CD4-positive, alpha-beta T cell treated with Interleukin-21 for 1 hour (primary cell): ENCODE measurements at places on chromosomes 5 and 9.

DNA sequence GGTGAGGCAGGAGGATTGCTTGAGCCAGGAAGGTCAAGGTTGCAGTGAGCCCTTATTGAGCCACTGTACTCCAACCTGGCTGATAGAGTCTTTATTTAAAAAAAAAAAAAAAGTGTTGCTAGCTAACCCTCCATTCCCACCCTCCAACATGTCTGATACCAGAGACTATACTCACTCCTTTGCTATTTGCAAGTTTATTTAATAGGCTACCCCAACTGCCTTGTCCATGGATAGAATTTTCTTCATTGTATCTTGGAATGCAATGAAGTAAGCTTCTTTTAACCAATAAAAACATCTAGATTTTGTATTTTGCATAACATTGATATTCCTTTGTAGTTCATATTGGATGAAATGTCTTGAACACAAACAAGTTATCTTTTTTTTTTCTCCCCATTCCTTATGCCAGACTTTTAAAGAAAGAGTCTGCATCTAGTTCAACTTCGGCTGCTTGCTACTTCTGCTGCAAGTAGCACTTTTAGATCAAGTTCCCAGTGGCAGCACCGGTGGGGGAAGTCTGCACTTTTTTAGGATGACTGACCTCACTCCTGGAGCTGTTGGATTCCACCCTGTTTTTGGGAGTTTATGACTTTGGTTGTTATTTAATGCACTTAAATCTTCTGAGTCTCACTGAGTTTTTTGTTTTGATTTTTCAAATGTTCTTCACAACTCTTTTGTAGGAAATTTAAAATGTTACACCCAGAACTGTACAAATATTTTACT, 112.5 kb downstream of the UHRF2 start:
- no peak for DNase-seq

DNA sequence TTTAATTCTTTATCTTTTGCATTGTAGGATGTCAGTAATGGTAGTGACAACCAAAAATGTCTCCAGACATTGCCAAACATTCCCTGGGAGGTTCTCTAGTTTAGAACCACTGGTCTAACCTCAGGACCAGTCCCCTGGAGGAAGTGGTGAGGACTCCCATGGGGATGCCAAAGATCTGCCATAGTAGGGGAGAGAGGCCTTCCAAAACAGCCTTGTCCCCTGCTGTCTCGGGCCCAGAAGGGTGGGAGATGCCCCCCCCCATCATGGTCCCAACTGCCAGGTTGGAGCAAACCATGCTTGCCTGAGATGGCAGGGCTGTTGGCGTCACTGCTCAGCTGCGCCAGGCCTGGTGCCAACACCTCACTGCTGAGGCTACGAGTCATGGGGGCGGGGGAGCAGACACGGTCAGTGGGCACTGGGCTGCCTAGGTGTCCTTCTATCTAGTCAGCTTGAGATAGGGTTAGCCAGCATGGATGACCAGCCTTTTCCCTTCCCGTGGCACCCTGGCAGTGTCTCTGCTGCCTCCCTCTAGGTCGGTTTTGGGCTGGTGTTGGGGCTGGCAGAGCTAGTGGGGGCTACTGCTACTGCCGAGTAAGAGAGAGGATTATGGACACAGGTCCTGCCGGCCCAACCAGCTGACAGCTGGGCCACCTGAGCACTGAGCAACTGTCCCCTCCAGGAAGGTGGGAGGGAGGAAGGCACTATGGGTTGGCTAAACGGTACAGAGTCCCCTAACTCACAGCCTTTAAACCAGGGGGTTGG, 8.3 kb upstream of the CXXC5 start:
- no peak for DNase-seq

DNA sequence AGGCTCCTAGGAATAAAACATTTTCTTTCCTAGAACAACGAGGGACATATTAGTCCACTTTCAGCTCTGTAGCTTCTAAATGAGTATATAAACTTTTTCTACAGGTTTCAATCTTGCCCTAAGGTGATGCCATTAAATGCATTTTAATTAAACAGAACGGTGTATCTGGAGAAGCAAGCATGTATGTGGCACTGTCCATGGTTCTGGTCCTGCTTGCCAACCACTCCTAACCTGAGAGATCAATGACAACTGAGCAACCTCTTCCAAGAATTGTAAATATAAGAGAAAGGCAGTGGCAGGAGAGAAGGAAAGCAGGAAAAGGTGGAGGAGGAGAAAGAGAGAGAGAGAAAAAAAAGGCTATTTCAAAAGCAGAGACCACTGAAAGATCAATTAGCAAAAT, 95.6 kb upstream of the SPOCK1 start:
- no peak for DNase-seq

GRCh38 chr5:148963664-148964063, 99.2 kb downstream of the SH3TC2 start:
- DNase-seq: peak; percentile 5

DNA sequence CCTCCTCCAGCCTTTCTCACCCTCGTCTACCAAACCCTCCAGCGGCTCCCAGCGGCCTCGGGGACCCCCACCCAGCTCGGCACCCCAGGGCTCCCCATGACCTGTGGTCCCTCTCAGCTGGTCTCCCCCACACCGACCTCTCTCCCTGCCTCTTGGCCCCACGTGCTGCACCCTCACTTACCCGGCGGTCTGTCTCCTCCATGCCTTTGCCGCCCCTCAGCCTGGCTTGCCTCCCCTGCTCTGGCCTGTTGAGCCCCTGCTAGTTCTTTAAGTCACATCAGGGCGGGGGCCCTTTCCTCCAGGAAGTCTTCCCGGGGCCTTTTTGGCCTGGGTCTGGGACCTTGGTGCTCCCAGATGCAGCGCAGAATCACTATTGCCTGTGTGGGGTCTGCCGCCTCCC, 81.5 kb downstream of the LMX1B start:
- no peak for DNase-seq

GRCh38 chr9:5630081-5630507, 1.2 kb downstream of the RIC1 start:
- DNase-seq: peak; percentile 23

DNA sequence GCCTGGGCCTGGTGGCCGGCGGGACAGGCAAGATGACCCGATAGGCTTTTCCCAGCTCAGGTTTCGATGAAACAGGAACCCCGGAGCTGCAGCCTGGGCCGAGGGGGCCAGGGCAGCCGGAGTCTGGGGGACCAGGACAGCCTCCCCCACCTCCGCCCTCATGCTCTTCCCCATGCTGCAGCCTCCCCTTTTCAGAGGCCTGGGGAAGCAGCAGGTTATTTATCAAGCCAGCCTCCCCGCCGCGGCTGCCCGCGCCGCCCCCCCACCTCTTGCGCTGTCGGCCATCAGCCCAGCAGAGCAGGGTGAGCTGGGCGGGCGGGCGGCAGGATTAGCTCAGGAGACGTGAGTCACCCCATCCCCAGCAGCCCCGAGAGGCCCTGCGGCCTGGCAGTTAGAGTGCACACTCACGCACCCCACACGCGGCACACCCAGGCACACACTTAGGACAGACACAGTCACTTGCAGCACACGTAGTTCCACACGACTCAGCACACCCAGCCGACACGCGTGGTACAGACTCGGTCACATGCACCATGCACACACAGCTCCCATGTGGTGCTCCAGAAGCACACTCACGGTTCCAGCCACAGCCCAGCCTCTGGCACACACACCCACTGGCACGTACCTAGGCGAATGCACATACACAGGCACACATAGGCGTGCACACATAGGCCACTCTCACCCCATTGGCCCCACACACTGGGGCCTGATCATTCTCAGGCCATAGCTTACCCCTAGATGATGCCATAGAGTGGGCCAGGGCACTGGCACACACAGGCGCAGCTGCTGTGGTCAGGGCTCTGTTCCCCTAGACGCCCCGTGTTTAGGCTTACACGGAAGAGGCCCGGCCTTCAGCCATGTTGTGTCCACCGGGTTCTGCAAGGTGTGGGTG, 13.0 kb downstream of the CXXC5 start:
- DNase-seq: no peak

- DNase-seq: no peak
These were observed 82.2 kb upstream of the C9orf72 start for GRCh38 chr9:27655441-27655840.

- DNase-seq: peak; percentile 60
These were observed 8.7 kb upstream of the RANBP6 start for GRCh38 chr9:6024035-6024554.

DNA sequence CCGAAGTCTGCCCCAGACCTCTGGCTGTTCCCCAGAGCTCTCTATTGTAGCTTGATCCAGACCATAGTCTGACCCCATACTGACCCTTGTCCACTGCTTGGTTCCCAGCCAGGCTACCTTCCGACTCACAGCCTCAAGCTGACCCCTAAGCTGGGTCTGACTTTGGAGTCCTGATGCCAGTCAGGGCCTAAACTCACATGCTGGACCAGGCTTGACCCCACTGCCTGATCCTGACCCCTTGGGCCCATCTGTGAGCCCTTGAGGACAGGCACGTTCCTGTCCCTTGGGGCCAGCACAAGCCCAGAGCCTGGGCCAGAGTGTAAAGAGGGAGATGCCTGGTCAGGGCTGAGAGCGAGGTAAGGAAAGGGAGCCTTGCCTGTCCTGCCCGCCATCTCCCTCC, 32.7 kb upstream of the ENHO start:
- DNase-seq: no peak

DNA sequence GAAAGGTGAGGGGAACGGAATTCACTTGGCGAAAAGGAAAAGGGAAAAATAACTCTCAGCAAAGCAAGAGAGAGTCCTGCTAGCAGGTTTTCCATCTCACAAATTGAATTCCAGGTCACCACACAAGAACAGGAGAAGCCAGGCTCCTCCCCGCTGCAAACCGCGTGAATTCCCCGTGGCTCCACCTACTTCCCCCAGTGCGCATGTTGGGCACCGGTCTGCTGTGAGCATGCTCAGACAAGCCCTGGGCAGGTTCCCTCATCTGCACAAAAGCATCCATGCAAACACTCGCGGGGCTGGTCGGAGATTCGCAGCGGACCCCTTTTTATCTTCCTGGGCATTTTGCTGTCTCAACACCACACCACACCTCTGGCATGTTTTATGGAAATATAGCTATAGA, 58.5 kb upstream of the S1PR3 start:
- no peak for DNase-seq

GRCh38 chr5:127280491-127281220, 9.9 kb upstream of the MEGF10 start:
- DNase-seq: no peak

DNA sequence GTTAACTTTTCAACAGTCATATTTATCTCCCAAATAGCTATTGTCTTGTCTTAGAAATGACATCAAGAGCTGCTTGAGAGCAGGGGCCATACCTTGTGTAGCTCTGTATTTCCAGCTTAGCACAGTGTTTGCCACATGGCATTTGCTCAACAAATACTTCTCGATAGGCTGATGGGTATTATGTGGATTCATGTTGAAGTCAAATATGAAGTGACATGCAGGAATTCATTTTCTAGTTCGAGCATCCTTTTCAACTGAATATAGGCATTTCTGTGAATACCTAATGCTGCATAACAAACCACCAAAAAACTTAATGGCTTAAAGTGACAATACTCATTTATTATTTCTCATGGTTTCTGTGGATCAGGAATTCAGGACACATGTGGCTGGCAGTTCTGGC, 125.6 kb downstream of the TLE1 start:
- no peak for DNase-seq

- no peak for DNase-seq
These were observed 51.0 kb upstream of the EGFLAM start for GRCh38 chr5:38207343-38207742.

DNA sequence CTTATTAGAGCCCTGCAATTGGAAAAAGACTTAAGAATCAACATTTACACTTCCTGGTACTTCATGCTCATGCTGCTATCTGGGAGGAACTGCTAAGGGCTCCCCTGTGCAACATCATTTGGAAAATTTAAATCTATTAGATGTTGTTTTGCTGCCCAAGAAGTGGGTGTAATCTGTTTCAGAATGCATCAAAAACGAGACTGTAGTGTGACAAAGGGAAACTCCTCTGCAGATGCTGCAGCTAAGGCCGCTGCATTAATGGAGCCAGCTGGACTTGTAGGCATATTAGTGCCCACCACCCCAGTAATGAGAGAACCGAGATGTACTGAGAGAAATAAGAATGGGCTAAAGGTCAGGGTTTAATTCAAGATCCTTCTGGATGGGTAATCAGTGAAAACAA, 11.1 kb upstream of the PAIP1 start:
- no peak for DNase-seq
